ENCODE measurements at places on chromosomes 1 and 21.
A peak's percentile ranks its signal among the peaks of the same experiment; 100 is the strongest.

DNA sequence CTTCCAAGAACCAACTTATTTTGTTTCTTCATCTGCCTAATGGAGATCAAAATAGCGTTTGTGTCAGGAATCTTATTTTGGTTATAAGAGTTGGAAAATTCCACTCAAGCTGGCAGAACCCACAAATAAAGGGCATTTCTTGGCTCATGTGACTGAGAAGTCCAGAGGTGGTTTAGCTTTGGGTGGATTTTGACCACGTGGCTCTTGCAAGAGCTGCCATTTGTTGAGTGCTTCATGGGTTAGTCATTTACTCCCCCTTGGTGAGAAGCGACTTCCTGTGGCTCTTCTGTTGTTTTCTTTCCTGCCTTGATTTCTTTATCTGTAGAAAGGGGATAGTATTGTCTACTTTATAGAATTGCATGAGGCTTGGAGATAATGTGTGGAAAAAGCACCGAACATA lies 9.5 kb upstream of the RNF186 start:
- DNase-seq: no peak

DNA sequence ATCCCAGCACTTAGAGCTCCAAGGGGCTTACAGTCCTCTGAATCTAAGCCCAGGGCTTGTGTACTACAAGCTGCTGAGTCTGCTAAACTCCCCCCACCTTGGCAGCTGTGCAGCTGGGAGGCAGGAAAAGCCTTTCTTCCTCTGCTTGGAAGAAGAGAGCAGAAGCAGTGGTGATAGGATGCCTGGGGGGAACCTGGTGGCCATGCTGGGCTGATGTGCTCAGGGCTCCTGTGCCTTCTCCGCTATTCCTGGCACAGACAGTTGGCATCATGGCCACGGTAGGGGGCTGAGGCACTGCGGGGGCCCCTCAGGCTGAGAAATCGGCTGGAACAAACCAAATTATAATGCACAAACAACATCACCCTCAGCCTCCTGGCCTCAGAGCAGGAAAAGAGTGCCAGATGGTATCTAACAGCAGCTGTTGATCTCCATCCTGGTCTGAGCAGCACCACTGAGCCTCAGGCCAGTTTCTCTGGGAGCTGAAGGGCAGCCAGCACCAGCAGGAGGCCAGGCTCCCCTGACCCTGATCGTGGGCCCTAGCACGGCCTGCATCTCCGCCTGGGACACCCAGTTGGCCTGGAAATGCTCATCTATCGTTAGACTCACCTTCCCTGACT lies 35.8 kb downstream of the ECE1 start:
- no peak for DNase-seq

DNA sequence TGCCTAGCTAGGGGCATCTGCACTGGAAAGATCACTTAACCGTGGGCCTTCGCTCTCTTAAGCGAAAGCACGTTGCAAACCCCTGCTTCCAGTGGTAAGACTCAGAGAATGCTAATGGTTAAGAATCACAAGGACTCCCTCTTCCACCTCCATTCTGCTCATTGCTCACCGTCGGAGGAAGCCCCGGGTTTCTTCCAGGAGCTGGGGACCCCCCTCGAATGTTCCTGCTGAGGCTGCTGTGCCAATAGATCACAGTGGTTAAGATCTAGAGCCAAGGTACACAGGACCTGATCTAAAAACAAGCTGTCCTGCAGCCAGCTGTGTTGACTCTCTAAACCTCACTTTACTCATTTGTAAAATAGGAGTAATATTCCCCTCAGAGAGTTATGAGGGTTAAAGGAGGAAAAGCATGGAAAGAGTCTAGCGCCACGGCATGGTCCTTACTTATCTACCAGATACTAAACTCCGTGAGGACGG lies 765 bp downstream of the VAMP3 start:
- no peak for DNase-seq

GRCh38 chr1:34057347-34058130 lies 107.5 kb downstream of the CSMD2 start:
- DNase-seq: no peak

DNA sequence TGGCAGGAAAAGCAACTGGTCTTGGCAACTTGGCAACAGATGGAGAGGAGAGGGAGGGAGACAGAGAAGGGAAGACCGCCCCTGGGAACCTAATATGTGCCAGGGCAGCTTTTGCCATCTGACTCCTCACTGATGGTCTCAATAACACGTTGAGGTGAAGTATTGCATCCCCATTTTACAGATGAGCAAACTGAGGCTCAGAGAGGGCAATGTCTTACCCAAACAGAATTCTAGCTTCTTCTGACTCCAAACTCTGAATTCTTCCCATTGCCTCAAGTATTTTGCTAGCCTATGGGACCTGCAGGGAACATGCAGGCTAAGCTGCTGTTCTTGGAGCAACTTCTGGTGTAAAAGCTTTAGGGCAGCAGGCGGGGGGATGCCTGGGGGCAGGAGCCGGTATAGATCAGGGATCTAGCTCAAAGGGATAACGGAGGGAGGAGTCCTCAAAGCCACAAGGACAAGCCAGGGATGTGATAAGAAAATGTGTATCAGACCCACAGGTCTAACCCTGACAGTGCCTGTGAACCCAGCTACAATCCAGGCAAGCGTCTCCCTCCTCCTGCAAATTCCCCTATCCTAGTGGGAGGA lies 7.2 kb upstream of the GUCA2A start:
- DNase-seq: no peak

DNA sequence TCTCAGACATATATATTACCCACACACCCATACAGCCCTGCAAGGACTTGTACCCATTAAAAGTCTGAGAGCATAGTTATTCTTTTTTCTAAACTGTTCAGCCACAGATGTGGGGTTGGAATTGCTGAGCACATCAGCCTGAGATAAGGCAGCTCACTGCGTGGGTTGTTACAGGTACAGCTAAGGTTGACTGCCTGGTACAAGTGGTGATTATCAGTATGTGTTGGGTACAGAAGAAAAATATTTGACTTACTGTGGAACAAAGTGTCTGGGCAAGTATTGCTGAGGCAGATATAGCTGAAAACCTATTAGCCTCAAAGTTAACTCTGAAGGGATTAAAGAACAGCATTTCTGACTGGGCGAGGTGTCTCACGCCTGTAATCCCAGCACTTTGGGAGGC lies 5.0 kb downstream of the STX12 start:
- DNase-seq: no peak

DNA sequence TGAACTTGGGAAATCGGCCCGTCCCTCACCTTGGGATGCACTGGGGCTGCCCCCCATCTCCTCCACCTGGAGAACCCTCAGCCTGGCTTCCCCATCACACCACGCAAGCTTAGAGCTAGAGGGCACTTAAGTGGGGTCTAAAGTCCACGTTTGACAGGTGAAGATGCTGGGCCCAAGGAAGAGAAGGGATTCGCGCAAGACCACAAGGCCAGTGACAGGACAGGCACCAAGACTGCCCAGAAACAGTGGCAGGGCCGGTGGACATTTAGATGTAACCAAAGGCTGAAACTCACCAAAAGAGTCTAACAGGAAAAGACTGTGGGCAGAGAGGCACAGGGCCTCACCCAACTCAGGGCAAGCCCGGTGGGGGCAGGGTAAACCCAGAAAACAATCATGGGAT lies 130.8 kb upstream of the EDN2 start:
- no peak for DNase-seq

DNA sequence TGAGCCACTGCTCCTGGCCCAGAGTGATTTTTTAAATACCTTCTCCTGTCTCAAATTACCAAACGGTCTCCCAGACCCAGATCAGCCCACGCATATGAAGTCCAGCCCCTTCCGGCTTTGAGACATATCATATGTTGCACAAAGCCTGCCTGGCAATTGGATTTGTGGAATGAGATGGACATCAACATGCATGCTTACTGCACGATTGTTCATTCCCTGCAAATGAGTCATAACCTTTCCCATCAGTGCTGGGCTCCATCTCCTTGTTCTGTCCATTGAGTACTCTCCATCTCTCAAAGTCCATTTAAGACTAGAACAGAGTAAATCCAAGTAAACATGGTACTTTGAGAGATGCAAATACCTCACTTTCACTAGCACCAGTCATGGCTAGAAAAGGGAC lies 612.2 kb upstream of the USP24 start:
- DNase-seq: no peak

GRCh38 chr1:117060441-117061317 lies 553 bp downstream of the TTF2 start:
- no peak for DNase-seq

- DNase-seq: no peak
These were observed 142.4 kb downstream of the AK5 start for GRCh38 chr1:77424236-77424635.

- no peak for DNase-seq
These were observed 195.4 kb upstream of the IVNS1ABP start for GRCh38 chr1:185512442-185512841.

DNA sequence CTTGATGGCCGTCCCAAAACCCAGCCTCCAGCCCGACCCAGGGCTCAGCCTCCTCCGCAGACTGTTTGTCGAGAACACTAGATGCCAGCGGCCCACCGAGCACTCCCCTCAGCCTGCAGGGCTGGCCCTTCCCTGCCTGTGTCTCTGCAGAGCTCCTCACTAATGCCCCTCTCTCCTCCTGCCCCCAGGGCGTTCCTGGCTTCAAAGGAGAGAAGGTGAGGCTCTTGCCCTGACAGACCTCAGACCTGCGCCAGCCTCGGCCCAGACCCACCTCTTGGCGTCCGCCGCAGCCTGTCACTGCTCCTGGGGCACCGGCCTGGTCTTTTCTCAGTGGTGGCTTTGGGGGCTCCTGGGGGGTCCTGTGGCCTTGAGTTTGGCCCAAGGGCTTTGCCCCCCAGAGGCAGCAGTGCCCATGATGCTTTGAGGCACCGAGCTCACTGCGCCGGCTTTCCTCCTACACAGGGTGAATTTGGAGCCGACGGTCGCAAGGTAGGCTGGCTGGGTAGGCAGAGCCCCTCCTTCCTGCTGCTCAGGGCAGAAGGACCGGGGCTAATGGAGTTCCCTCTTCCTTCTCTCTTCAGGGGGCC lies 18.4 kb downstream of the COL6A2 start:
- DNase-seq: no peak

DNA sequence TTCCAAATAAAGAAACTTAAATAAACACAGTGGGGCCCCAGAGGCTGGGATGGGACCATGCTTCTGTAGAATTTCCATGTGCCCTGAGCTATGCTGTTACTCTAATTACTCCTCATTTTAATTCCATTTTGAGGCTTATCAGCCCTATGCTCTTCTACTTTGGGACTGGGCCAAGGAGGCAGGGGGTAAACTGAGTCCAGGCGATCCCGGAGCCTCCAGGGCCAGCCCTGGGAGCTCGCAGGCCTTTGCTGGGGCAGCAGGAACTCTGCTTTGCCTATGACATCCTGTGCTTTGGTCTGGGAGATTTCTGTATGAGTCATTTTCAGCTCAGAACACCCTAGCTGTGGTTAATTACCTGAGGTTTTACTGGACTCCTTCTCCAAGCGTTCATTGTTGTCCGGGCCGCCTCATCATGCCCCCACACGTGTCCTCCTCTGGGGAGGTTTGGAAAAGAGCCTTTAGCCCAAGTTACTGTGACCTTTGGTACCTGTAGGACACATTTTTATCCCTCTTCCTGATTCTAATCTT lies 95.7 kb downstream of the RHOU start:
- peak; percentile 13 for DNase-seq

DNA sequence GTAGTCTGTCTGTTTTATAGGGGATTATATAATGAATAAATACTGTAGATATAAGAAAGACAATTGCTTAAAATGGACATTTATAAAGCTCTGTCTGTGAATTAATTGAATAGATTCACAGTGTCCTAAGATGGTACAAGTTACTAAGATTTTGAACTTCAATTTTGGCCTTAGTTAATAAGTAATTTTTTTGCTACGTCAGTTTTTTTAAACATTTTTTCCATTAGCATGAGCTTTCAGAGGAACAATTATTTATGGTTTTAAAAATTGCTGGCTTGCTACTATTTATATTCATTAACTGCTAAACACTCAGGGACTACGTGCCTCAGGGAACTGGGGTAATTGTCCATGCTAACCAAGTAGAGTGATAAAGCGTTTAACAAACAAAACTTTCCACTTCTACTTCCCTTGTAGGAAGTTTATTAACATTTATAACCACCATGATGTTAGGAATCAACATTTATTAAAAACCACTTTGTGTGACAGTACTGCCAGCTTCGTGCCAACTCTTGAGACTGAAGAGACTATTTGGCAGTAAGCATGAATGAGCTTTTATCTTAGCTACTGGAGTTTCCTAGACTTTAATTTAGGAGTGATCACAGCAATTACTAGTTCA lies 65.4 kb upstream of the PTGS2 start:
- DNase-seq: no peak

DNA sequence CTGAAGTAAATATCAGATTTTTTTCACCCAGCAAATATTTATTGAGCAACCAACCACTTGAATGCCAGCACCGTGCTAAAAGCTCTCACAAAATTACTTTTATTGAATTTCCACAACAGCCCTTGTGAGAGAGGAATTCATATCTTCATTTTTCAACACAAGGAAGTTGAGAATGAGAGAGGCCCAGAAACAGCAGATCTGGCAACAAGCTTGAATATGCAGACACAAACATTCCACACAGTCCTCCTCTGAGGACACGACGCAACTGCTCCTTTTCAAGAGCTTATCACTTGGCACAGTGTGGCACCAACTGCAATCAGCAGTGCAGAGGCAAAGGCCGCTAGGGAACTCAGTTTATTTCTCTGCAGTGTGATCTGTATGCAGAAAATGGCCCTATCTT lies 32.2 kb upstream of the IFNAR2 start:
- no peak for DNase-seq

GRCh38 chr1:15816674-15817073 lies 9.2 kb upstream of the UQCRHL start:
- DNase-seq: no peak

DNA sequence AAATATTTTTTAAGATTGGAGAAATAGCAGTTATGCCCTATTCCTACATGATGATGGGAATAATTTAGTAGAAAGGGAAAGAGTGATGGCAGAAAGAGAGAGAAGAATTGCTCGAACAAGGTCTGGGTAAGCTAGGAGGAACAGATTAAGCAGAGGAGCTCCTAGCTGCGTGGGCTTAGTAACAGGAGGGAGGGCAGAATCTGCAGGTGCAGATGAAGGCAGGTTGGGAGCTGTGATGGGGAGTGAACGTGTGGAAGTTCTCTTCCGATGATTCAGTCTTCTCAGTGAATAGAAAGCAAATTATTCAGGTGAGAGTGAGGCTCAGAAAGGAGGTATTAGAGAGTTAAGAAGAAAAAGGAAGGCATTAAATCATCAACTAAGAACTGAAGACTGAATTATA lies 8.3 kb upstream of the CR1 start:
- DNase-seq: no peak

DNA sequence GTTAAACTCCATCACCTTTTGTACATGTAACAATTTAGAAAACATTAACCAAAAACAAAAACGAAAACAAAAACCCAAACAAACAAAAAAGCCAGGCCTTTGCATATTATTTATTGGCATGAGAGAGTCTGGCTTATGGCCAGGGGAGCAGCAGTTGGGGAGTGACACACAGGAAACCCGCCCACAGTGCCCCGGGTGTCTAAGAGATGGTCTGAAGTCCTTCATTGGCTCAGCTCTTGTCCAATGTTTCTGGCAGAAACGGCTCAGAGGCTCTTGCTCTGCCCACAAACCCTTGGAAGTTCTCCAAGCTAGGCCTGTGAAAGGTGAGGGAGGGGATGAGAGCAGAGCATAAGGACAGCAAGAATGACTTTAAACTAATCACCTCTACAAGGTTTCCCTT lies 131.5 kb downstream of the CNIH3 start:
- DNase-seq: peak; percentile 52
